ENCODE measurements at places on chromosomes 7 and 10.

DNA sequence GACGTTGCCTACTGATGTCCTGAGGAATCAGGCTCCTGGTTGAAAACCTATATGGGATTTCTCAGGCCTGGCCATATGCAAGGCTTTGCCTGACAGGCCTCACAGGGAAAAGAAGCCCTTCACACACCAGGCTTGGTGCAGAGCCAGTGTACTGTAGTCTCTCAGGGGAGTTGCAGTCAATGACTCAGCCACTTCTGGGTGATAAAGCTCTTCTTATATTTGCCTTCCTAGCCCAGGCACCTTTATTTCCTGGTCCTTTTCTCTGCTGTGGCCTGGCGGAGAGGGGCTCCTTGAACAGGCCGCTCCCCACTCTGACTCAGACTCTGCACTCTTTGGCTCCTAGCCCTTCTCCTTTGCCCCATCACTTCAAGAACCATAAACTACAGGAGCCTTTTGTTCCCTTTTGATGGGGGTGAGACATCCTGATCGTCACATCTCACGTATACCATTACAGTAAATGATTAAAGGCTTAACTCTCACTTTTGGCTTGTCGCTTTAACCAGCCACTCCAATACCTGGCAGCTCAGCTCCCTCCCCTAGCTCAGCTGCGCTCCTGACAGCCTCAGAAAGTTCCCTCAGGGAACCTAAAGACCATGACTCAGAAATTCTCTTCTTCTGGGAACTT is 33.5 kb downstream of the DPY19L1 start:
- peak; percentile 87 for DNase-seq

DNA sequence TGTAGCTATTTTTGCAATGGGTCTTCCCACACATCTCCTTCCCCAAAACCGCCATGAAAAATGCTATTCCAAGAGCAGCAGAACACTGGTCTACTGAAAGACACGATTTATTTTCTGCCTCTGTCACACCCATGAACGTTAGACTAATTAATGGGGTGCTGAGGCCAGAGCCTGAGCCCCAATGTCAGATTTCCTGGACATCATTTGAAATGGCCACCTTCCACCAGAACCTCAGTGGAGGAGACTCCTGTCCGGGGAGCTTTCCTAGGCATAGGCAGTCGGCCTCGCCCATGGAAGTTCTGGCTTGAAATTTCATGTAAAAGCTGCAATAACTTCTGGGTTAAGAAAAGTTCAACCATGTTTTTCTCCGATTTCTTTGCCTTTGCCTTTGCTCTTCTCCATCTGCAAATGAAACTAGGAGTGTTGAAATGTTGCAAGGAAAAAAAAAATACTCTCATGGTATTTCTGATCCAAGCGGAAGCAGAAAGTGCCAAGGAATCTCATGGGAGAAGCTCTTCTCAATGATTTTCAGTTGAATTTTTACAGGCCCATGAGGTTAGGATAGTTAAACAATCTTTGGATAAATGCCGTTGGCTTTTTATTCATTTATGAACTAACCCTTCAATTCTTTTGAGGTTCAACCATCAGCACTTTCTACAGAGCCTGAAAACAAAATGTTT is 570.8 kb upstream of the MGMT start:
- DNase-seq = peak; percentile 4

DNA sequence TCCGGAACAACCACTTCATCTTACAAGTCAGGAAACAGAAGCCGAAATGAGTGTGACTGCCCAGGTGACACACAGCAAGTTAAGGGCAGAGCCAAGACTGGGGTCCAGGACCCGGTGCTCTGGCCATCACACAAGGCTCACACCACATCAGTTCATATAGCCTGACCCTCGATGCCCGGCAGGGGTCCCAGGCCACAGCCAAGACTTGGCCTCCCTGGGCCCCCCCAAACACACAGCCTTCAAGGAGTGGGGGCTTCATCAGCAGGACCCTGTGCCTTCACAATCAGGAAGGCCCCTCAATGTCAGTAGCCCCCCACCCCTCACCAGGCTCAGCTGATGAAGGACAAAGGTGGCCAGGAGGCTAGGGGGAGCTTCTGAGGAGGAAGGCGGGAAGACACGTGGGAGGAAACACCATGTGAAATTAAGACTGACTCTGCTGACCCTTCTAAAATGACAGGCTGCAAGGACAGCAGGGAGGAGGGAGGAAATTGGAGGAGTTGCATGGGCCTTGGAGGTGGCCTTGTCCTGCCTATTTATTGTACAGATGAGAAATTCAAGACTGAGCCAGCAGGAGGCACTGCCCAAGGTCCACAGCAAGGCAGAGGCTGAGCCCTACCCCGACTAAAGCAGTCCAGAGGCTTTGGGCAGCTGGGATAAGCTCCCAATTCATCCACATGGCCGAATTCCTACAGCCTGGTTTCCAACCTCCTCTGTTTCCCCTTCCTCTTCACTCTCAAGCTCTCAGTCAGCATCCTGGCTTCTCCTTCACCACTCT is 216.1 kb upstream of the ZMIZ1 start:
- no peak for DNase-seq

GRCh38 chr7:149584530-149584929 is 86.9 kb upstream of the ZNF746 start:
- DNase-seq = no peak

- peak; percentile 85 for DNase-seq
These were observed 34.3 kb downstream of the INPP5A start for GRCh38 chr10:132571650-132572544.

GRCh38 chr7:158014976-158015375 is 572.6 kb downstream of the PTPRN2 start:
- DNase-seq = no peak

DNA sequence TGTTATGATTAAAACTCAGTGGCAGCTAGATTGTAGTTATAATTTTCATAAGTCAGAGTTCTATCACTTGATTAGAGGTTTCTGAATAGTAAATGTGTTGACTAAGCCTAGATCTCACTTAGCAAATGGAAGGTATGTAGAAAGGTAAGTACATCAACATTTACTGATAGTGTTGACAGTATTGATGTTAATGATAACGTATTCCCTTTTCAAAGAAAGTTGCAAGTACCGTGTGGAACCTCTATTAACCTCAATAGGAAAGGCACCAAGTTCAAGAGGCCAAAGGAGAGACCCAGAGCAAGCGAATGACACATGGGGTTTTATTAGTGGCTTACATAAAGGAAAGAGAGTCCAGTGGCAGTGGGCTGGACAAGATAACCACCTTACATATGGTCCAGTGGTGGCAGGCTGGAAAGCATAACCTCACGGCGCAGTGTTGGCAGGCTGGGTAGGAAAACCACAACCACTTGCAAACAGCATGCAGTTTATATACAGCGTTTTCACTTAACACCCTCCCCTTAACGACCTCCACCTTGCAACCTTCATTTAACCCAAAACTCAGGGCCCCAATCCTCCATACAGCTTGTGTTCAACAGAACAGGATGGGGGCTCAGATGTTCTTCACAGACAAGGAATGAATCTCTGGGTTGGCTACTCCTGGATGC is 611.0 kb downstream of the PARD3 start:
- no peak for DNase-seq

DNA sequence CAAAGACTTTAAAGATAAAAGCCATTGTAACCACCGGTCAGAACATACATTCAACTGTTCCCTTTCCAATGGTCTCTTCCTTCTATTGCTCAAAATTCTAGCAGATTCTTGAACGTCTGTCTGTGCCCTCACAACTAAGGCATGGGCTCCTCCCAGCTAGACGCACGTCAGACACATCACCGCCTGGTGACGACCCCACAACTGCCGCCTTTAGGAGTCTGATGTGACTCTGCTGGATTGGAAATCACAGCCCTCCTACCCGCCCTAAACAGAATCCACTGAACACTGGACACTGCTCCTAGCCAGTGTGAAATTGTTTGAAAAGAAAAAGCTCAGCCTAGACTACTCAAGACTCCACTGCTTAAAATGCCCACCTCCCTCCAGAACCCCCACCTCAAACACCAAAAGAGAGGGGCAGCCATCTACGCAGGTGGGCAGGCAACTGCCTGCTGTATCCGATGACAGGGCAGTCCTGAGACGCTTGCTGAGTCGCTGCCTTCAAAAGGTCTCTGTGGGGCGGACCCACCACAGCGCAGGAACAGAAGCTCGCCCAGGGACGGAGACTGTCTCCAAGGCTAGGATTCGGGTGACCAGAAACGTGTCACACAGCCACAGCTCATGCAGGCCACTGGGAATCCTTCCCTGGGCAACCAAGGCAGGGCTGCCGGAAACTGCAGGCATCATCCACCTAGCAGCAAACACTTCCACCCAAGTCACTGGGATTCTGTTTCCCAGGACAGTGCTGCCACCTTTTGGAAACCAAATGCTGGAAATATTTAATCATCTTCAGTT is 34.7 kb downstream of the GSDME start:
- peak; percentile 67 for DNase-seq

GRCh38 chr7:124552217-124552616 is 213.4 kb downstream of the GPR37 start:
- no peak for DNase-seq

Data from fibroblast of skin of scalp (primary cell).